ENCODE measurements at places on chromosomes 16 and 17.
A peak's percentile ranks its signal among the peaks of the same experiment; 100 is the strongest.

DNA sequence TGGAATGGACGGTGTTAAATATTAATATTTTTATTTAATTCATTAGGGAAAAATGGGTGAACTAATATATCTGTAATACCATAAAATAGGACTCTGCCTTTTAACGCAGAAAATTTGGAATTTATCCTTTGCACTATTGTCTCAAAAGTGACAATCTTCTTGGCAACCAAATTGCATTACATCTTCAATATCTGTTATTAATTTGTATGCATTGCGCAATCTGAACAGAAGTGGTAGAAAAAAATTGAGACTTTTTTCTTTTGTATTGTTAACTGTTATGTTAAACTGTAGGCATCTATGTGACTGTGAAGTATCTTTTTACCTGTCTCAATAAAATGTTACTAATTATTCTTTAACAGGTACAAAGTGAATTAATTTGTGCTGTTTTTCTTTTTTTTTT is 55.6 kb downstream of the PPM1E start:
- DNase-seq = no peak

GRCh38 chr17:8153031-8153451 is 837 bp upstream of the PER1 start:
- no peak for DNase-seq

- peak; percentile 90 for DNase-seq
Measured at GRCh38 chr17:42287977-42288802, at the start of gene STAT5A. Gene STAT5A, plus strand, starts transcription at chr17:42288498. Its CDS starts 914 bp downstream, at chr17:42289412.

DNA sequence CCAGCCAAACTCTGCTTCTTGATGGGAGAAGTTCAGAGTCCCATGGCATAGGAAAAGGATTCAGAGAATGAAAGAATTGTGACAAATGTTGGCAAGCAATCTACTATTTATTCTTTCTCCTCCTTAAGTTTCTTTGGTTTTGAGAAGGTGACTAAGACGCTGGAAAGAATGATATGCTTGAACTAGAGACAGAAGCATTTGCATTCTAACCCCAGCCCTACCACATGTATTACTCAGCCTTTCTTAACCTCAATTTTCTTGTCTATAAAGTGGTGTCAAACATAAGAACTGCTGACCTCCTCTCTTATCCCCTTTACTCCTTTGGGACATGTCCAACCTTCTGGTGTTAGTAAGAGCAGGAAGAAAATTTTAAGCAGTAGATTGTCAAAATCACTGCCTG is 124.7 kb downstream of the HS3ST2 start:
- DNase-seq = no peak

DNA sequence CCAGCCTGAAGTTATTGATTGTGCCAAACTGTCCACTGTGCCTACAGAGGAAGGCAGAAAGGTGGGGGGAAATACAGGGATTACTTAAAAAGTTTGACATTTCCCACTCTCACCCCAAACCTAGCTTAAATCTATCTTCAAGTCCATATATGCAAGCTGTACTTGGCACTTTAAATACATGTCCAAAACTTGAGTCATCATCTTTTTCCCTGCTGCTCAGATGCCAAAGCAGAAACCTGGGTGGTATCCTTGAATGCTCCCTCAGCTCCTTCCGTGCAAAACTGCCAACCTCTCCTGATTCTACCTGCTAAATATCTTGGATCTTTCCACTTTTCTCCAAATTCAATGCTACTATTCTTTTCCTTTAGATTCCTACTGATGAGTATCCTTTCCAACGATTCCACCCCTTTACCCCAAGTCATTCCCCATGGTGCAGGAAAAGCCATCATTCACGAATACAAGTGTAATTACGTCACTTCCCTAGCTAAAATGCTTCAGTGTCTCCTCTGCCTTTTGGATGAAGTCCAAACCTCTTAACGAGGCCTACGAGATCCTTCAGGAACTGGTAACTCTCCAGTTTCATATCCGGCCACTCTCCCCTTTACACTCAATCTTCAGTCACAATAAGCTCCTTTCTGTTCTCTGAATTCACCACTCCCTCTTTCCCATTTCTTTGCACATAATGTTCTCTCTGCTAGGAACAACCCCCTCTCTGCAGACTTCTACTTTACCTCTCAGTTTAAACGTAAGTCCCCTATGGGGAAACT is 9.3 kb downstream of the BECN1 start:
- DNase-seq = no peak

Measured in suppressor macrophage treated with lipopolysaccharide for 4 hours (primary cell).